ENCODE measurements at places on chromosomes 1 and 21. TPM values are rescaled to one million over a fixed set of nuclear protein-coding genes. Genes with fewer than 3 reads are reported as not detected.

ARF1 gene
- total RNA-seq, result 251 TPM

NHLH1 gene
- not detected for total RNA-seq

SELENBP1 gene
- total RNA-seq, result 119 TPM

BTBD8 gene
- total RNA-seq, result 5.9 TPM

NOTCH2NLA gene
- total RNA-seq, result 7.2 TPM

DSCAM gene
- not detected for total RNA-seq

OR2T33 gene
- total RNA-seq, result not detected

IFNAR2 gene
- total RNA-seq, result 8.7 TPM

HEYL gene
- total RNA-seq, result 16.9 TPM

COL6A1 gene
- 173 TPM for total RNA-seq

MARK1 gene
- total RNA-seq, result 13.7 TPM
